ENCODE measurements at places on chromosomes 3 and 15. TPM values are rescaled to one million over a fixed set of nuclear protein-coding genes. Genes with fewer than 3 reads are reported as not detected.

- peak; percentile 34 for DNase-seq
- H3K4me3 ChIP-seq: no peak overlapping the region
- H3K27ac ChIP-seq: no peak overlapping the region
- no peaks in the 10 kb centered on the region for H3K27me3 ChIP-seq
- no peaks in the 10 kb centered on the region for H3K36me3 ChIP-seq
Measured at GRCh38 chr3:107752202-107752990, 229.6 kb downstream of the BBX start.

DNA sequence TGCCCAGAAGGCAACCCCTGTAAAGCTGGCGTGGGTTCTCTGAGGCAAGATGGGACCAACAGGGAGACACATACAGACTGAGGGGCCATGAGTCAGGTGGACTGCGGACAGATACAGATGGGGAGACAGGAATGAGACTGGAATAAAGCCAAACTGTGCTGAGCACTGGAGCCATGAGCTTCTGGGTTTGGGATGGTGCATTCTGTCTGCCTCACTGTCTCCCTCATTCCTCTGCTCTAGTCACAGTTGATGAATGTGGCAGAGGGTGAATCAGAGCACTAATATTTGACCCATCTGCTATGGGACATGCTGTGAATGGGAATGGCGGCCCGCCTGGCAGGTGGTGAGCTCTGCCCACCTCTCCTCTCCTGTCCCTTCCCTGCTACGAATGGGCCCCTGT, 262.9 kb downstream of the EPHB1 start:
- no peaks in the 10 kb centered on the region for H3K27me3 ChIP-seq
- no peaks in the 10 kb centered on the region for H3K4me1 ChIP-seq
- no peak overlapping the region for H3K27ac ChIP-seq
- H3K4me3 ChIP-seq: no peak overlapping the region
- DNase-seq: no peak
- no peaks in the 10 kb centered on the region for H3K36me3 ChIP-seq

- H3K27me3 ChIP-seq: no peaks in the 10 kb centered on the region
- H3K4me1 ChIP-seq: peaks cover 25% of the 10 kb centered on the region
- no peaks in the 10 kb centered on the region for H3K36me3 ChIP-seq
- H3K4me3 ChIP-seq: no peak overlapping the region
- no peak for DNase-seq
Measured at GRCh38 chr15:31338318-31338878, 11.8 kb downstream of the KLF13 start.

GRCh38 chr3:27978440-27978839, 256.3 kb upstream of the EOMES start:
- H3K27me3 ChIP-seq: no peaks in the 10 kb centered on the region
- no peak overlapping the region for H3K27ac ChIP-seq
- no peak overlapping the region for H3K4me3 ChIP-seq
- no peaks in the 10 kb centered on the region for H3K36me3 ChIP-seq

DNA sequence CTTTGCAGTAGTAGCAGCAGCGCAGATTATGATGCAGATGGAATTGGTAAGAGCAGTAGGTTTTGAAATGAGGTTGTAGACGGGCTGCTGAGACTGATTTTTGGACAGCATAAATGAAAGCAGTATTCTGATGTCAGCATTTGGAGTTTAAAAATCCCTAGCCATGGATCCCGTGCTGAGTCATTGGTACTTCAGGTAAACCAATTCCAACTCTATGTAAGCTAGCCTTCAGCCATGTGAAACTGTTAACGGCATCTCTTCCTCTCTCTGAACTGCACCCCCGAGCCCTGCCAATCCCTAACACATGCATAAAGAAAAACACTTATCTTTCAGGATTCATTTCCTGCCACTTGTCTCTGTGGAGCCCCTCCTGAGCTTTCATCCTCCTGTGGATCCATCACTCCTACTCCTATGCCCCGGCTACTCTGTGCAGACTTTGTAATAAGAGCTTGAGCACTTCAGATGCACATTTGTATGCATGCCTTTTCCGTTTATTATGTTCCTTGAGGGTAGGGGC, 119.0 kb downstream of the AKAP13 start:
- no peak overlapping the region for H3K4me3 ChIP-seq
- H3K4me1 ChIP-seq: peaks cover 27% of the 10 kb centered on the region
- H3K27me3 ChIP-seq: no peaks in the 10 kb centered on the region
- no peaks in the 10 kb centered on the region for H3K36me3 ChIP-seq
- no peak overlapping the region for H3K27ac ChIP-seq
- DNase-seq: peak; percentile 85

Gene PPP1R14D
- not detected for total RNA-seq

Gene ARRDC4
- total RNA-seq: 2.1 TPM

Gene CLRN1
- not detected for total RNA-seq
